ELR (cell line): ENCODE measurements at places on chromosomes 4 and X.
A peak's percentile ranks its signal among the peaks of the same experiment; 100 is the strongest.

- DNase-seq, result no peak
Measured at GRCh38 chr4:78778530-78778929, 2.4 kb downstream of the BMP2K start.

DNA sequence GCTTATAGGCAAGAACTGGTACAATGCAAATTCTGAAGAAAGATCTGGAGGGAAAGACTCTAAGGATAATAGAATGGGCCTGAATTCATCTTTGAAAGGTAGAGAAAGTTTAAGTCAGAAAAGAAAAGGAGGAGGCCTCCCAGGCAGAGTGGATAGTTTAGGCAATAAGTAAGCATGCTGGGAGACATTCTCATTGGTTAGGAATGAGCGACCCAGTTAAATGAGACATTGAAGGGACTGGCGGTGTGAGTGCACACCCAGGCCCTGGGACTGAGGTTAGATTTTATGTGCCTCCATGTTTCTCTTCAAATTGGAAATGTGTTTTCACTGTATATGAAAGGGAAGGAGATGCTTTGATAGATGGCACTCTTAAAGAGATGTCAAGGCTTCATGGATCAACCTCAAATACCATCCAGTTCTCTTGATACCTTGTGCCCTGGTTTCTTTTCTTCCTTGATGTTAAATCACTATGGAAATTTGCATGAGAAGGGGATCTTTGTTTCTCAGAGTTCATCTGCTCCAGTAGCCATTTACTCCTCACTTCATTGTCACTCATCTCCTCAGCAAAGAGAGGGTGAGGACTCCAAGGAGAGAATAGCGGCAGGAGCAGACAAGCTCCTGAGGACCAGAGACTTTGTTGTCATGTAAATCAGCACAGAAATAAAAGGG lies 584.2 kb upstream of the INTU start:
- DNase-seq, result no peak

GRCh38 chrX:120318411-120318810 lies 7.2 kb upstream of the TMEM255A start:
- no peak for DNase-seq

DNA sequence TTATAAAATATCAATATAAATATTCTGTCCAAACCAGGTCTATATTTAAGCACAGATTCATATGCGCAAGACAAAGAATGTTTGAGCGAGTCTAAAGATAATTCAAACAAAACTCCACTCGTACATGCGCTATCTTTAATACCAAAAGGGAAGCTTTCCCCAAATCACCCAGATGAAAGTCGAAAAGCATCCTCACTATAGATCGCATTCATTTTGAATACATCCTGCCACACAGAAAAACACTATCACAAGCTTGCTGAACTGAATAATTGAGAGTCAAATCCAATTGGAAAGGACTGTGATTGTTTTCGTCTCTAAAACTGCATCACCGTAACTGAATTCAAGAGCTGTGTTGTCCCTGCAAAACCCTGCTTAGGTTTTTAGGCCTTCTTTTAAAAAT lies 685 bp downstream of the TASL start:
- no peak for DNase-seq

DNA sequence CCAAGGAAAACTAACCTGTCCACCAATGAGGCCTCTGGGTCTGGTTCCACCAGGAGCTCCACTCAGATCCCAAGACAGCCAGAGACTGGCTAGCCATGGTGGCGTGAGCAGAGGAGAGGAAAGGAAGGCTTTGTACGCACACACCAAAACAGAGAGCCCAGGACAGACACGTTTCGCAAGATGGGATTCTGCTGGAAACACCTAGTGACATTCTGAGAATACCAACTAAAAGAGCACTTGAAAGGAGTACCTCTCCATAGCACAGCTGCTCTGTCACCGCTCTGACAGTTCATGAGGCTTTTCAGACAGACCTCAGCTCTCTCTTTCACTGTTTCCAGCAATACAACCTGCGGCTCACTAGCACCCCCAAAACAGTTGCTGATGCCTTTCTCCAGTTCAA lies 105.0 kb downstream of the SH3KBP1 start:
- DNase-seq, result no peak

DNA sequence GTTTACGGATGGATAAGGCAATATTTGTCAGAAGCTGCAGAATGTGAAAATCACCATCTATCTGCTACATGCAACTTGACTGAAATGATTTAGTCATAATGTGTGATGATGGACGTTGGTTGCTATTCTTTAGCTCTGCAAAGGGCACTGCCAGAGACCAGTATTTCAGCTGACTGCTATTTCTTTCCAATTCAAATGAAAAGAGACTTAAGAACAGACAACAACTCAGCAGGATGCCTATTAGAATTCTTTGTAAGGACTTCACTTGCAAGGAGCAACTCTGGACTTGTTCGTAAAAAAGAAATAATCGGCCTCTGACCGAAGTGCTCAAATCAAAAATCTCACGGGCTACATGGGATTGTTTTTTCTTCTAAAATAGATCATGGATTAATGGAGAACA lies 262.7 kb downstream of the DHX15 start:
- DNase-seq, result no peak

- DNase-seq, result no peak
Measured at GRCh38 chrX:112874614-112875013, 34.0 kb upstream of the AMOT start.

- no peak for DNase-seq
Measured at GRCh38 chr4:155772459-155773195, 13.8 kb downstream of the GUCY1B1 start.

- peak; percentile 13 for DNase-seq
Measured at GRCh38 chrX:27186671-27187070, 276.5 kb downstream of the PPP4R3C start.

GRCh38 chrX:11138498-11139390 lies 27.6 kb downstream of the HCCS start:
- DNase-seq, result no peak

DNA sequence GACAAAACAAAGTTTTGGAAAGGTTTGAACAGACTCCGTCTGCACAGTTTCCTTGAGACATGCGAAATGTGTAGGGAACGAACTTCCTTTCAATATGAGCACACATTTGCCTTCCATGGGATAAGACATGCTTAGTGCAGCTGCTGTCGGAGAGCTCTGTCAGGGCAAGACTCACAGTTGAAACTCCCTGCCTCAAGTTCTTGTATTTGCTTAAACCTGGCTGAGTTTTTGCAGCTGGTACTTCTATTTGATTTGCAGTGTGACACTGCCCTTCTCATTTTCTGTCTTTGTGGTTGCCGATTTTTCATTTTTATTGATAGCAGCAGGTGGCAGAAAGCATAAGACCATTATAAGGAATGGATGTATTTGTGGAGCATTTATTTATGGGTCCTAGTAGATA lies 18.2 kb upstream of the RHOH start:
- no peak for DNase-seq

DNA sequence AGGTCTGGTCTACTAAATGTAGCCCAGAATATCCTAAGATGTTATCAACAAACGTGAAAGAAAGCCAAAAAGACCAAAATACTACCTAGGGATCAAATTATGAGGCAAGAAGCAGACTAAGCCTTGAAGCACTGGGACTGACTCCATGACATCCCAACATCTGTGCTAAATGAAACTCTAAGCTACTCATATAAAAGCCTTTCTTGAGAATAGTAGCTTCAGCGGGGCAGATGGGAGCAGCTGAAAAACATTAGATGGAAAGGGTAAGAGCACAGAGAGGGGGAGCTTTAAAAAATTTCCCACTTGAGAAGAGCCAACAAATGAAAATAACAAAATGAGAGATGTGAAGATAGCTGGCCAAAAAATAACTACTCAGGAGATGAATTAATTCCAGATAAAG lies 81.7 kb downstream of the MAD2L1 start:
- no peak for DNase-seq

DNA sequence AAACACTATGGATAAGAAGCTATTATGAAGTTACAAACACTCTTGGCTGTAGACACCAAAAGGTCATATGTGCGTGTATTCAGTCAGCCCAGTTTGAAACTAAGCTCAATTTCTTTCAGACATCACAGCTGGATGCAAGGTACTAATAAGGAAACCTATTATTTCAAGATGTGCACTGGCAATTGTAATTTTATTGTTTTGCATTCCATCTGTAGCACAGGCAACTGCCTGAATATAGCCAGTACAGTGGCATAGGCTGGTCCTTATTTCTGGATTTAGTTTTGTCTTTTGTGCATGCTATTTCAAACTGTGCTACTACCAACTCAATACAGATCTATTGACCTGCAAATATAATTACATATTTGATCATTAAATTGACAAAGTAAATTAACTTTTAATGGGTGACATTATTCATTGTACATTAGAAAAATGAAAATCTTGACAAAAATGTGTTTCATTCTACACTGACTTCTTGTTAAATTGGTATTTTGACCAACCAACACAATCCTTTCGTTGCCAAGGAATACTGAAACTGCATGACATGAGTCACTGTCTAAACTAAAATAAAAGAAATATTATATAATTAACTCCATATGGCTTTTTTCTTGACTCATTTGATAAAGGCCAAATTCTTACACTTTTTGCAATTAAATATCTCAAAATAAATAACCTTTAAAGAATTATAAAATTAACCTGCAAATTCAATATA lies 594.3 kb upstream of the ADGRL3 start:
- DNase-seq, result peak; percentile 18

- no peak for DNase-seq
Measured at GRCh38 chrX:29634516-29634915, 580.8 kb upstream of the MAGEB2 start.

- no peak for DNase-seq
Measured at GRCh38 chr4:17517664-17518063, 2.7 kb downstream of the CLRN2 start.

GRCh38 chr4:108867476-108867875 lies 104.6 kb upstream of the ETNPPL start:
- DNase-seq, result no peak

DNA sequence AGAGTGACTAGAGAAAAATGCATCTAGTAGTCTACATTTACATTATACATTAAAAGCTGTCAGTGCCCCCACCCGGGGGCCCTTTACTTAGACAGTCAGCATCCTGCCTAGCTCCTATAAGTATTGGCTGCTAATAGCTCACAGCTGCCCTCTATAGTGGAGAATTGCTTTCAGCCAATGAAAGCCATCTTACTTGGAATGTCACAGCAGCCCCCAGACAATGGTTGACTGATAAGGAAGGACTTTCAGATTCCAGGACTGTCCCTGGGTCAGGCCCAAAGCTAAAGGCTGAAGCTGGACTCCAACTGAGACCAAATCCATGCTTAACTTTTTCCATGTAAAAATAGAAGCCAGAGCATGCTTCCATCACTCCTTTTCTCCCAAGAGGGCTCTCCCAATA lies 196.9 kb downstream of the ANKRD50 start:
- DNase-seq, result no peak

DNA sequence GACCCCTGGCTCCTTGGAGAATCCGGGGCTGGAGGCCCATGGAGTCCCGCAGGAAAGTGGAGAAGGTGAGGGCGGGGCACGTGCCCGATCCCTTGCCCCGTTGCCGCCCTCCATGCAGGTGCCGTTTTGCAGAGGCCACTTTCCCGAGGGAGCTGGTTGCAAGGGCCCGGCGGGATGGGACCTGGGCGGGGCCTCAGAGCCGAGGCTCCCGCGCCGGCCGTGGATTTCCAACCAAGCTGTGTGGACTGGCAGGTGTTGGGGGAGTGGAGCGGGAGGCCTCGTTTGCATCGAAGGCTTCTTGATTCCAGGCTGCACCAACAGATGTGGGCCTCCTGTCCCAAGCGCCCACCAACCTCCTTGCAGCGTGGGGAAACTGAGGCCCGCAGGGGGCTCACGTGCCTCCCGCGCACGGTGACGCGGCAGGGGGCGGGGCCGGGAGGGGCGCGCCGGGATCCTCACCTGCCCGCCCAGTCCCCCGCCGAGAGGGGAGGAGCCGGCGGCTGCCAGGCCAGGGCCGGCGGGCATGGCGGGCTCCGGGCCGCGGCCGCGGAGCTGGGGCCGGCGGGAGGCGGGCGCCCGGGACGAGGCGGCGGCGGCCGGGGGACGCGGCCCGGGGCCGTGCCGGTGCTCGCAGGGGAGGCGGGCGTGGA lies 24.9 kb downstream of the SH3BP2 start:
- peak; percentile 47 for DNase-seq

GRCh38 chr4:102324730-102325129 lies 20.6 kb downstream of the SLC39A8 start:
- DNase-seq, result no peak

DNA sequence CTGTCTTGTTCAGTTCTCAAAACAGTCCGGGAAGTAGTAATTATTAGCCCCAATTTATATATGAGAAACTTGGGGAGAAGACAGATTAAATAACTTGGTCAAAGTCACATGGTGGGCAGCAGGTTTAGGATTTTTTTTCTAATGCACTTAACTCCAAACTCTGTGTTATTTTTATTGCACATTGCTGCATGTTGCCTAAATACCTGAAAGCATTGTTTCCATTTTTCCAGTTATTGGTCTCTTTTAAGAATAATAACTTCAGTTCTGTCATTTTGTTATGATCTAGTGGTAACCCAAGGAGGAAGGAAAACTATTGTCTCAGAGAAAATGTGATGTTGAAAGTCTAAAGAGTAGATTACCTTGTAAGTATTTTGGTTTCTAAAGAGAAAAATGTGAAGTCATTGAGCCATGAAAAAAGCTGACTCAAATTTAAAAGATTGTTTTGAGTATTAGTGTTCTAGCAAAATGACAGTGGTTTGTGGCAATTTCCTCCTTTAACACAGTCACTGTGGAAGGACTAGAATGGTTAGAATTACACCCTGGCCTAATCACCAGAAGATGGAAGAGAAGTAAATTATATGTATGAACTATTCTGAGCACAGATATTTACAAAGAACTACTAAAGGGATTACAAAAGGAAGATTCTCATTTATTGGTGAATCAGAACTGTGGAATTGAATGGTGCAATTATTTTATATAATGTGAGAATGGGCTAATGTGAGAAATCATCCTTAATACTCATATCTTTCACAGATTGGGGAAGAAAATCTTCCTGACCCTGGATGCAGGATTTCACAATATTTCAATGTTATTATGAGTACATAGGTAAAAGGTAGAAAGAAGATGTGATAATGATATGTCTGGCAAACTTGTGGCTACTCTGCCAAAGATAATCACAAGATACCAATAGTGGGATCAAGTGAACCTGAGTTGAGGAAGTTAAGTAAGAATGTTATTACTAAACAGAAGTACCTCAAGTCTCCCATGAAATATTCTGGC lies 21.7 kb upstream of the CXCL8 start:
- peak; percentile 56 for DNase-seq

GRCh38 chr4:94399721-94400120 lies 52.0 kb upstream of the PDLIM5 start:
- no peak for DNase-seq

DNA sequence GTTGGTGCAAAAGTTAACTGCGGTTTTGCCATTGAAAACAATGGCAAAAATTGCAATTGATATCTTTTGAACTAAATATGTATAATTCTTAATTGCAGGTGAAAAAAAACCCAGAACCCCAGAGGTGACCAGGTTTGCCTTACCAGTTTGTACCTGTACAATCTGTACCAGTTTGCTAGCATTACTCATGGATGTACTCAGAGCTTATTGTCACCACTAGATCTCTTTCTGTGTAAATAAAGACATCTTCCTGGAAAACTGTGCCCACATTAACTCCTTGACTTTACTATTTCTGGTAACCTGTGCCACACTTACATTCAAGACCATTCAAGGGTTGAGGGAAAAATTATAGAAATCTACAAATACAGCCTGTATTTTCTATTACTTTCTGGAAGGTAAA lies 139.7 kb downstream of the ELOVL6 start:
- DNase-seq, result no peak
